Skin of body (tissue), 3 donors: ENCODE measurements at places on chromosomes 4 and X. TPM values are rescaled to one million over a fixed set of nuclear protein-coding genes. Genes with fewer than 3 reads are reported as not detected.

The ZNF81 gene
- total RNA-seq: 5.2 TPM

The NXF3 gene
- total RNA-seq: not detected

The CPE gene
- 87.3 TPM for total RNA-seq

The NAP1L2 gene
- total RNA-seq: 1.3 TPM

GRCh38 chrX:20412871-20413486 is 146.3 kb upstream of the RPS6KA3 start:
- no peak for DNase-seq

- DNase-seq: no peak
Observed at GRCh38 chrX:86914569-86914968, 603.0 kb upstream of the KLHL4 start.
